ENCODE measurements at places on chromosomes 16 and 17.

DNA sequence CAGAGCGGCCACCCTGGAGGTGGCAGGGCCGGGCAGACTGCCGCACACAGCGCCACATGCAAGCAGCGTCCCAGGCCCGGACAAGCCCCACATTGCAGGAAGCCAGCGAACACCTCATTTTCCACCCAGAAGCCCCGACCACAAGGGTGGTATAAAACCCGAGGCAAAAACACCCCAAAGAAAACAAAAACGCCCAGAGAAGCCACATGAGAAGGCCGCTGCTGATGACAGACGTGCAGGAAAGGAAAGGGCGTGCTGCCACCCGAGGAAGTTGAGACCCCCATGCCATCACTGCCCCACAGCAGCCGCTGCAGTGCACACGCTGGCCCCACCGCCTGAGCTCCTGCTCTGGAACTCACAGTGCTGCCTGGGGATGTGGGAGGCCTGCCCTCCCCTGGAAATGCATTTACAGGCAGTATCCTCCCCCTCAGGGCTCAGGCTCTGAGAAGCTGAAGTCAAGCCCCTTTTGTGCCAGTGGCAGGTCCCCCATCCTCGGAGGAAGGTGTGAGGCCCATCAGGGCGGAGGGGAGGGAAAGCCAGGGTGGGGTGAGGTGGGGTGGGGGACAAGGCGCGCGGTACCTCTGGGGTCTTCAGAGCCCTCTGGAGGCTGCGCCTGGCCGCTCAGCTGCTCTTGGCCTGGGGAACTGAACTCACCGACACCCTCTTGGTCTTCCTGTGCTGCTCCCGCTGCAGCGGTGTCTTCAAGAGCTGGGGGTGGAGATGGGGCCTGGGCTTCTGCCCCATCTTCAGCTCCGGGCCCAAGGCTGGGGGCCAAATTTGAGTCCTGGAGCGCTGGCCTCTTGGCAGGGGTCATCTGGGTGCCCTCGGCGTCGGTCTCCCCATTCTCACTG, 62.0 kb downstream of the IL21R start:
- no peak for ATAC-seq

GRCh38 chr17:5592382-5592781, 8.1 kb upstream of the NLRP1 start:
- ATAC-seq: no peak

GRCh38 chr17:48439875-48440505, 10.0 kb upstream of the SKAP1 start:
- peak; percentile 52 for ATAC-seq

- ATAC-seq: no peak
These were observed 1.1 kb upstream of the DRC7 start for GRCh38 chr16:57693550-57693949.

DNA sequence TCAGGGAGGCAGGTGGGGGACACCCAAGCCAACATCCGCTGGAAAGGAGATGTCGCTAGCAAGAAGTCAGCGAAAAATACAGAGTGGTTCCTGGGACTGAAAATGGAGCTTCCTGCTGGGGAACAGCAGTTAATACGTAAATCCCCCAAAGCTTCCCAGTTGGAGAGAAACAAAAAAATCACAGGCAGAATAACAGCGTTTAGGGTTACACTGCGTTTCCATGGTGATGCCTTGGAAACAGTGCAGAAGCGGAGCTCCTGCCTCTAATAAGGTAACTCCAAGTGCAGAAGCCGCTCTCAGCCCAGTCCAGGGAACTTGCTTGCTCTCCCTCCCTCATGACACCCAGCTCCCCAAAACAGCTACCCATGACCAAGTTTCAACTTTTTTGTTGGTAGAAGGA, 73.4 kb downstream of the PLD6 start:
- ATAC-seq: no peak

- ATAC-seq: no peak
These were observed 56.7 kb upstream of the TOB1 start for GRCh38 chr17:50922721-50923405.

- ATAC-seq: no peak
These were observed 33.9 kb upstream of the ATP2C2 start for GRCh38 chr16:84334482-84334881.

DNA sequence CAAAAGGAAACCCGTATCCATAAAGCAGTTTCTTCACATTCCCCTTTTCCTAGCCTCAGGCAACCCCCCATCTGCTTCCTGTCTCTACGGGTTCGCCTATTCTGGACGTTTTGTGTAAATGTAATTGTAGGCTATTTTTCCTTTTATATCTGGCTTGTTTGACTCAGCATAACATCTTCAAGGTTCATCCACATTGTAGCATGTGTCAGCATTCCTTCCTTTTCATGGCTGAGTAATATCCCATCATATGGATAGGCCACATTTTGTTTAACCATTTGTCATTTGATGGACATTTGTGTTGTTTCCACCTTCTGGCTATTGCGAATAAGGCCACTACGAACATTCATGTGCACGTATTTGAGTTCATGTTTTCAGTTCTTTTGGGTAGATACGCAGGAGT, 54.6 kb downstream of the FOXL1 start:
- ATAC-seq: no peak

Data from stimulated activated memory B cell treated with anti-CD40 and anti-IgM and Interleukin-4, amounts not matched to agents 10 μg/mL and 1 μg/mL and 100 μg/mL, for 72 hours (primary cell).